Fibroblast of lung (primary cell): ENCODE measurements at places on chromosomes 3 and 15.

DNA sequence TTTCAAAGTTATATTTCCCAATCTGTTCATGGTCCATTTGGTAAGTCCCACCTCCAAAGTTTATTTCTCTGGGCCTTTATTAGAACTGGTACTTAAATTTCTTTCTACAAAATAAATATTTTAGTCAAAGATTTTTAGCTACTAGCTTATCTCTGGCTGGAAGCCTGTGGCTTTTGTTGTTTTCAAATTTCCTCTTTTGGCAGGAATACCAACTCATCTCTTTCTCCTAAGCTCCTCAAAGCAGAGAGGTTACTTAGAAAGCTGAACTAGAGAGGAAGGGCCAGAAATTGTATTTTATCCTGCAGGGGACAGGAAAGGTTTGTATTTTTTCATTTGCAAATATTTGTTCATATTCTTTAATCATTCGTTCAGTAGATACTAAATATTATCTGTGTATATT is 227.8 kb downstream of the TBL1XR1 start:
- H3K4me1 ChIP-seq, result no peaks in the 10 kb centered on the region
- H3K4me3 ChIP-seq, result no peak overlapping the region
- H3K27ac ChIP-seq, result no peak overlapping the region
- no peaks in the 10 kb centered on the region for H3K36me3 ChIP-seq

GRCh38 chr3:37145611-37146010 is 28.8 kb downstream of the LRRFIP2 start:
- H3K27me3 ChIP-seq, result no peaks in the 10 kb centered on the region
- peak; percentile 47 for DNase-seq
- no peak overlapping the region for H3K27ac ChIP-seq
- no peaks in the 10 kb centered on the region for H3K4me1 ChIP-seq
- no peak overlapping the region for H3K4me3 ChIP-seq

DNA sequence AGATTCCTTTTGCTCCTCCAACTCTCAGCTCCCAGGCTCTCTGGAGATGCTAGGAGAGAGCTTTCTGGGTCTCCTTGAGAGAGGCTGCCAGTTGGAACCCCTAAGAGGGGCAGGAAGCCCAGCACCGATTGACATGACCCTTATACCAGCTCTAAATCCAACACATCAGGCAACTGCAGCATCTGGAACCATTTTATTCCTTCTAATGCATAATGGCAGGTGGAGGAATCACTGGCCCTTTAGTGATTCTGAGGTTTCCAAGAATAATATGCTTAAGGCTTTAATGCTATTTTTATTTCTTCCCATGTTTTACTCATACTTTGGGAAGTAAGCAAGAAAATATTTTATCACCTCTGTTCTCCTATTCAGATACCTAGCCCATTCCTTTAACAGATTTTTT is 60.3 kb upstream of the TEX264 start:
- H3K27me3 ChIP-seq, result no peaks in the 10 kb centered on the region
- H3K36me3 ChIP-seq, result no peaks in the 10 kb centered on the region
- H3K4me3 ChIP-seq, result no peak overlapping the region

DNA sequence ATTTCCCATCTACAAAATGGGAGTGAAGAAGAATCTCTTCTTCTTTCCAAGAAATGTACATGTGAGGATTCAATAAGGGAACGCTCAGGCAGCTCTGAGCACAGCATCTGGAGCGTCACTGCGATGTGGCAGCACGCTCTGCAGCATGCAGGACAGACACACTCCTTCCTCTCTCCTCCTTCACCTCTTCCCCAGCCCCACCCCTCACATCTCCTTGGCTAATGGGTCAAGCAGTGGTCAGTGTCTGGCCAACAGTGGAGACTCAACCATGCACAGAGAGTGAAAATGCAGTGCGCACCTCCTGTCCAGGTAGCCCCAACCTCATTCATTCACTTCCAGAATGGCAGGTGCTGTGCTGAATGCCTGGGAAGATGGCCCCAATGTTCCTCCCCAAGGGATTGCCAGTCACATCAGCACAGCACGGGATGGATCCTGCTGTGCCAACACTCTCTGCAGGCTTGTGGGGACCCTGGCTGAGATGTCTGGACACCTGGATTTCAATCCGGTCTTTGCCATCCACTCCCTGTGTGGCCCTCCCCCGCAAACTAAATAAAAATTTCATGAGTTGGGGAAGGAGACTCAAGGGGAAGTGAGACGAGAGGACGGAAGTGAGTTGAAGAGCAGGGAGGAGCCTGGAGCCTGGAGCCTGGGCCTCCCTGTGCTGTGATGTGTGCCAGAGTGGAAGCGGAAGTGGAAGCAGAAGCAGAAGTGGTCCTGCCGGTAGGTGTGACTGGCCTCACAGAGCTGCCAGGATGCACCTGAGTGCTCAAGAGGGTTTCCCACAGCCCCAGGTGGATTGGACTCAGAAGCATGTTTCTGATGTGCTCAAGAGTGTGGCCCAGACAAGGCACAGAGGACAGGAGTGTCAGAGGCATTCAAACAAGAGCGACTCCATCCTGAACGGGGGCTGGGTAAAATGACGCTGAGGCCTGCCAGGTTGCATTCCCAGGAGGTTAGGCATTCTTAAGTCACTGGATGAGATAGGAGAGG is 163.9 kb downstream of the SMAD6 start:
- no peak for DNase-seq
- H3K36me3 ChIP-seq, result no peaks in the 10 kb centered on the region
- H3K27ac ChIP-seq, result no peak overlapping the region
- H3K27me3 ChIP-seq, result no peaks in the 10 kb centered on the region
- H3K4me3 ChIP-seq, result no peak overlapping the region

- H3K36me3 ChIP-seq, result no peaks in the 10 kb centered on the region
- no peak overlapping the region for H3K27ac ChIP-seq
- no peak overlapping the region for H3K4me3 ChIP-seq
- peak; percentile 68 for DNase-seq
These were observed 101.5 kb downstream of the MYRIP start for GRCh38 chr3:39910826-39911464.

- no peaks in the 10 kb centered on the region for H3K36me3 ChIP-seq
- H3K27me3 ChIP-seq, result no peaks in the 10 kb centered on the region
- no peaks in the 10 kb centered on the region for H3K4me1 ChIP-seq
These were observed 351.0 kb downstream of the MCTP2 start for GRCh38 chr15:94582368-94582767.

DNA sequence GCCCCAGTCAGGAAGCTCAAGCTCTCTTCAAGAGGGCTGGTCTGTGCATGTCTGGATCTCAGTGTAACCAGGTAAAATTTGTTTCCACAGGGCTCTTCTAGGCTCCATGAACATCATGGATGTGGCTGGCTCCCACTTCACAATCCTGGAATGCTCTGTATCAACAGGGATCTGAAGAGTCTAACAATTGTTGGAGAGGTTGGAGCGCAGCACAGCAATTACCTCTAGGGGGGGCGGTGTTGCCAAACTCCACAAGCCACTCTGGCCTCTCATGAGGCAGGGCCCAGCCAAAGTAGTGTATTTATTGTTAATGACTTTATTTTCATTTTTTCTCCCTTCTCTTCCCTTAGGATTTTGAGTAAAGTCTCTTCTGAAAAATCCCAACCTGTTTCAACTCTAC is 6.1 kb upstream of the EIF2B5 start:
- H3K36me3 ChIP-seq, result no peaks in the 10 kb centered on the region
- H3K4me1 ChIP-seq, result no peaks in the 10 kb centered on the region
- H3K27me3 ChIP-seq, result no peaks in the 10 kb centered on the region
- DNase-seq, result peak; percentile 45
- H3K4me3 ChIP-seq, result no peak overlapping the region

GRCh38 chr15:82877825-82878224 is 68.4 kb downstream of the WHAMM start:
- no peak overlapping the region for H3K4me3 ChIP-seq
- no peak for DNase-seq
- H3K36me3 ChIP-seq, result no peaks in the 10 kb centered on the region
- no peaks in the 10 kb centered on the region for H3K27me3 ChIP-seq

- no peaks in the 10 kb centered on the region for H3K27me3 ChIP-seq
- H3K4me1 ChIP-seq, result peaks cover 9% of the 10 kb centered on the region
- no peak overlapping the region for H3K27ac ChIP-seq
- H3K36me3 ChIP-seq, result peaks cover 6% of the 10 kb centered on the region
- no peak overlapping the region for H3K4me3 ChIP-seq
- DNase-seq, result no peak
These were observed 1.9 kb downstream of the CISH start for GRCh38 chr3:50609763-50610085.

DNA sequence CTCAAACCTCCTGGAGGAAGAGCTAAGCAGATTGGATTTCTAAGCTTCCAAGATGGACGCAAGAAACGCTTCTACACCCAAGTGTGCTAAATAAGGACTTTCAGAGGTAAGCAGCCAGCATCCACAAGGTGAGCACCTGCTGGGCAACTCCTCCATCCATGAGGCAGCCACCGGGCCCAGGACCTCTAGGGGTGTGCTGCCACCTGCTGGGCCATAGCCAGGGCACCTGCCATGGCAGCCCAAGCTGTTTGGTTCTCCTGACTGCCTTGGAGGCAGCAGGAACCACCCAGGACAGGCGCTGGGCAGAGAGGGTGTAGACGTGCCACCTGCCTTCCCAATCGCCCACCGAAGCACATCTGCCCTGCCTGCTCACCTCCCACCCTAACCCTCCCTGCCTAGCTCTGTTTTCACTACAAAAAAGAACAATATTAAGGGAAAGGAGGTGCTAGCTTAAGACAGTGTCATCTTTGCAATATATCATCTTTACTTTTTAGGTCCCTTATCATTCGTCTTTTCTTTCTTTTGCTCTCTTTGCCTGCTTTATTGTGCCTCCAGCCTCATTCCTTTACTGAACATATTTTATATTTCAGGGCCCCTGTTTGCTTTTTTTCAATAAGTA is 12.9 kb downstream of the C15orf62 start:
- H3K27ac ChIP-seq, result no peak overlapping the region
- H3K4me3 ChIP-seq, result no peak overlapping the region
- H3K27me3 ChIP-seq, result no peaks in the 10 kb centered on the region
- peaks cover 2% of the 10 kb centered on the region for H3K36me3 ChIP-seq
- H3K4me1 ChIP-seq, result peaks cover 5% of the 10 kb centered on the region
- peak; percentile 3 for DNase-seq

DNA sequence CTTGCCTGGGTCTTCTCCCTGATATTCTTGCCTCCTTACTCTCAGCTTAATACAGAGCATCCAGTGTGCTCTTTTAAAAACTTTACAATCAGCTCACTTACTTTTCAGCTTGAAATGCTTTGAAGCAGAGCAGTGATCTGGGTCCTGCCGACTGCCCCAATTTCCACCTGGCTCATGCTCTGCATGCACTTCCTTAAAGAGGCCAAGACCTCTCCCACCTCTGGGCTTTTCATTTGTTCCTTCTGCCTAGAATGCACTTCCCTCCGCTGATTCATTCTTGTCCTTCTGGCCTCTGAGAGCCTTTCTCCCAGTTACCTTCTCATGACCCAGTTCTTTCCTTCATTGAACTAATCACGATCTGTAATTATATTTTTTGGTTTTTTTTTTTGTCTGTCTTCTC is 1.9 kb upstream of the CCNDBP1 start:
- H3K36me3 ChIP-seq, result no peaks in the 10 kb centered on the region
- H3K27ac ChIP-seq, result no peak overlapping the region
- H3K4me3 ChIP-seq, result no peak overlapping the region

DNA sequence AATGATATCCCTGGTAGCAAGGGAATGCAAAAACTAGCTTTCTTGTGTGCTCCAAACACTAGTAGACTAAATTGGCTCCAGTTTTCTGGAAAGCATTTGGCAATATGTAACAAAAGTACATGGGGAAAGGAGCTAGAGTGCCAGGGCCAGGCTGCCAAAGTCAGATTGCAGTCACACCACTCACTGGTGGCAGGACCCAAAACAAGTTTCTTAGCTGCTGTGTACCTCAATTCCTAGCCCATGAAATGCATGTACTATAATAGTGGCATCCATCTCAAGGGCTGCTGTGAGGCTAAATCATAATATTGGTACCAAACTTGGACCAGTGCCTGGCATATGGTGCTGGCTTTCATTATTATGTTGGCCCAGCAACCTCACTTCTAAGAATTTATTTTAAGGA is 49.3 kb downstream of the CLDN18 start:
- DNase-seq, result no peak
- no peaks in the 10 kb centered on the region for H3K27me3 ChIP-seq
- no peak overlapping the region for H3K27ac ChIP-seq
- H3K4me1 ChIP-seq, result peaks cover 4% of the 10 kb centered on the region
- no peak overlapping the region for H3K4me3 ChIP-seq
- peaks cover 2% of the 10 kb centered on the region for H3K36me3 ChIP-seq

DNA sequence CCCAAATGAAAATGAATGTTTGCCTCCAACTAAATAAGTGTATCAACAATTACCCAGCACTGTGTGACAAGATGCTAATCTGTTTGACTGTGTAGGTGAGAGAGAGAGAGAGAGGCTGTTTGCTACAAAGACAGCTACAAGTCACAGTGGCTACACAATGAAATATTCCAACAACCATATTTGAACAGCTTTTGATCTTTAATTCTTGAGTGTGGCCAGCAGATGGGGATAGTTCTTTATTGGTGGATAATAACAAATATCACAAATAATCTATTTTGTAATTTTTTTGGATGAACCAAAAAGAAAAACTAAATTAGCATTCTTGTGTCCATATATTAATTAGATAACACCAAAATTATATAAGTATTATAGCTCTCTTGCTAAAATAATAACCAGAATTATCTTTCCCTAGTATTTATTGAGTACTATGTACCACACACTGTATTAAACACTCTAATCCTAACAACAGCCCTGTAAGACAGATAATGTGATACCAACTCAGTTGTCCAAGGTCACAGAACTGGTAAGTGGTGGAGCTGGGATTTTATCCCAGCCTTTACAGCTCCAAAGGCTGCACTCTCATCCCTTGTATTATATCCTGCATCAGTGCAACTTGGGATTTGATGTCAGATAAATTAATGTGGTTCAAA is 61.9 kb upstream of the C3orf80 start:
- DNase-seq, result peak; percentile 62
- no peaks in the 10 kb centered on the region for H3K27me3 ChIP-seq
- no peaks in the 10 kb centered on the region for H3K4me1 ChIP-seq
- no peak overlapping the region for H3K4me3 ChIP-seq
- H3K36me3 ChIP-seq, result no peaks in the 10 kb centered on the region
- H3K27ac ChIP-seq, result no peak overlapping the region

DNA sequence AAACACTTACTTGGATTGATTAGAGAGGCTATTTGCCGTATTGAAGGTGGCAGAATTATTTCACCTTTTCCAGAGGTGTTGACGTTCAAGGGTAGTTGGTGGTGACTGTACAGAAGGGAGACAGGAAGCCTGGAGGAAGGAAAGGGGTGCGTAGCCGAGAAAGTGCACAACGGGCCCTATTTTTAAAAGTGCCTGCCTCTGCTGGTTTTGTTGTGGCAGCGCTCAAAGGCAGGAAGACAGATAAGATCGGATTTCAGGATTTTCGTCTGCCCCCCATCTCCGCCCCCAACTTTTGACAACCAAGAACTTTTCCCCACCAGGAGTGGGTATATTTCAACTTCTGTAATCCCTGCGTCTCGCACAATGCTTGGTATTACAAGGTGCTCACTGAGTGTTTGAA is 38.5 kb downstream of the SMAD3 start:
- DNase-seq, result no peak
- H3K4me1 ChIP-seq, result peaks cover 70% of the 10 kb centered on the region
- no peaks in the 10 kb centered on the region for H3K27me3 ChIP-seq
- H3K4me3 ChIP-seq, result no peak overlapping the region

GRCh38 chr15:84982301-84982920 is 755 bp downstream of the PDE8A start:
- peak; percentile 31 for DNase-seq
- H3K27me3 ChIP-seq, result no peaks in the 10 kb centered on the region
- peak overlapping the region; percentile 69 for H3K4me3 ChIP-seq
- peaks cover 7% of the 10 kb centered on the region for H3K4me1 ChIP-seq
